ENCODE measurements at places on chromosomes 3 and 15. TPM values are rescaled to one million over a fixed set of nuclear protein-coding genes. Genes with fewer than 3 reads are reported as not detected.

DNA sequence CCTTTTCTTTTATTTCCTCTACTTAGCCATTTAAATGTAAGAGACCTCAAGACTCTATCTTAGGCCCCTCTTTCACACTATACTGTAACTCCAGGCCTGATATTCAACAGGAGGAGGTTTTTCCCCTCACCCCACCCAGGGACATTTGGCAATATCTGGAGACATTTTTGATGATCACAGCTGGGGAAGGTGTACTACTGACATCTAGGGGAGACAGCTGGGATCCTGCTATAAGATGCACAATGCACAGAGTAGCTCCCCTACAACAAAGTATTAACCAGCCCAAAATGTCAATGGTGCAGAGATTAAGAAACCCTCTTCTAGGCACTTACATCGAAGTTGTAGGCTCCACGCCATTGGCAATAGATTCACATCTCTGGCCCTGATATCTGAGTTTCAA, 517.5 kb upstream of the UBE2E2 start:
- H3K27me3 ChIP-seq, result no peaks in the 10 kb centered on the region
- H3K36me3 ChIP-seq, result no peaks in the 10 kb centered on the region
- DNase-seq, result no peak
- H3K4me1 ChIP-seq, result no peaks in the 10 kb centered on the region
- no peak overlapping the region for H3K27ac ChIP-seq

GRCh38 chr3:94513600-94513999, 450.7 kb downstream of the NSUN3 start:
- H3K4me1 ChIP-seq, result no peaks in the 10 kb centered on the region
- no peak overlapping the region for H3K4me3 ChIP-seq
- H3K27ac ChIP-seq, result no peak overlapping the region
- no peaks in the 10 kb centered on the region for H3K27me3 ChIP-seq
- no peak for DNase-seq
- no peaks in the 10 kb centered on the region for H3K36me3 ChIP-seq

Gene DNAJA4
- total RNA-seq, result 0.18 TPM

- H3K27me3 ChIP-seq, result peaks cover 65% of the 10 kb centered on the region
- no peaks in the 10 kb centered on the region for H3K4me1 ChIP-seq
- no peak for DNase-seq
- H3K27ac ChIP-seq, result no peak overlapping the region
- no peaks in the 10 kb centered on the region for H3K36me3 ChIP-seq
These were observed 221.8 kb downstream of the UACA start for GRCh38 chr15:70541511-70541910.

DNA sequence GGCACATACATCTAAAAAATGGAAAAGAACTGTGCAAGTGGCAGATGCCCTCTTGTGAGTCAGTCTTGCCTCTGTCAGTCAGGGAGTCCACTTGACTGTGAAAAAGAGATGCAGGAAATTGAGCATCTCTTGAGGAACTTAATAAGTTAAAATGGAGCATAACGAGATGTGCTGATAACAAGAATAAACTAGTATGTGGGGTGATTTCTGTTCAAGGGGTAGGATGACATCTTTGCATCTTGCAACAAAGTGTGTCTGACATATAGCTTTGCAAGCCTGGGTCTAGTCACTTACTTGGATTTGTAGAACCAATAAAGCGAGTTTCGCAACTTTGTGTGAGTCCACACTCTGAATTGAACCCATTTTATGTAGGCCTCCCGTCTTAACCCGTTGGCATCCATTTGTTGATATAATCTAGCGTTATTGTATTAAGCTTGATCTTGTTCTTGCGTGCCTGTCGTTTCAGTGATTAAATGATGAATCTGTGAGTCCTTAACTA, 2.2 kb downstream of the USP3 start:
- DNase-seq, result no peak
- H3K4me3 ChIP-seq, result no peak overlapping the region
- no peak overlapping the region for H3K27ac ChIP-seq
- no peaks in the 10 kb centered on the region for H3K36me3 ChIP-seq
- H3K4me1 ChIP-seq, result peaks cover 21% of the 10 kb centered on the region

- no peak for DNase-seq
- peaks cover 12% of the 10 kb centered on the region for H3K4me1 ChIP-seq
- H3K36me3 ChIP-seq, result peaks cover 2% of the 10 kb centered on the region
- no peaks in the 10 kb centered on the region for H3K27me3 ChIP-seq
- peak overlapping the region; percentile 4 for H3K27ac ChIP-seq
These were observed 3.8 kb downstream of the ZNF592 start for GRCh38 chr15:84752195-84752594.

DNA sequence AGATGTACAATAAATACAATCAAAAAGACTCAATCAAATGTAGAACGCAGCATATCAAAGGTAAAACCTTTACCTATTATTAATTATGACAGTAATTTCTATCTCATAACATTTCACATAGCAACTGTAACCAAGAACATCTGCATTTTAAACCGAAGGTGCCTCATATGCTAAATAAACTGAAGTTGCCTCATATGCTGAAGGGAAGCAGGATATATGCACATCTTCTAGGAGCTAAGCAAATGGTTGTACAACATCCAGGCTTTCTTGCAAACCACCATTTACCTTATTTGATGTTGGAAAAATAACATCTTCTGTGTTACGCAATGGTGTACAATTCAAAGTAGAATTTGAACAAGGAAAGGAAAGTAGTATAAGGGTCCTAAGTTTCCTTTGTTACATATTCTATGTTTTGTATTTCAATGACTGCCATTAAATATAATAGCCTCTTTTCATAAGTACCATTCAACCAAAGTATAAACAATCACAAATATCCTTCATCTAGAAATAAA, 145.9 kb downstream of the SATB1 start:
- H3K27ac ChIP-seq, result no peak overlapping the region
- no peak for DNase-seq
- H3K36me3 ChIP-seq, result no peaks in the 10 kb centered on the region

Gene IGDCC3
- under 0.01 TPM for total RNA-seq

GRCh38 chr3:14175383-14176037, 2.9 kb downstream of the XPC start:
- H3K36me3 ChIP-seq, result peaks cover 17% of the 10 kb centered on the region
- H3K4me1 ChIP-seq, result peaks cover 7% of the 10 kb centered on the region
- DNase-seq, result peak; percentile 25
- no peaks in the 10 kb centered on the region for H3K27me3 ChIP-seq
- no peak overlapping the region for H3K27ac ChIP-seq

DNA sequence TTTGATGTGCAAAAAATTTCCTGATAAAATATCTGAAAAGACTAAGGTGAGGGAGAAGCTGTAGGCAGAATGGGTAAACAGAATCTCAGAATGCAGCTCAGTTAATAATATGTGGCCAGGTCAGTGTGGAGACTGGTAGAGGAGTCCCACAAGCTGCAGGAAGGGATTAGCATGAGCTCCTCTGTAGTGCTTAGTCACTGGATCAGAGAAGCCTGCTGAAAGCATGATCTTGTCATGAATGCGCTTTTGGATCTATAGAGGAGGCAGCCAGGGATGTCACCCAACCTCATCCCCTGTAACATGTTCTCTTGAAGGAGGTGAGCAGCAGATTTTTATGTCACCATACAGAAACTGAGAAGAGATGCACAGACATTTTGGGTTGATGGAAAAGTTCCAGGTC, 1035.3 kb upstream of the GBE1 start:
- H3K27ac ChIP-seq, result no peak overlapping the region
- H3K36me3 ChIP-seq, result no peaks in the 10 kb centered on the region
- no peak for DNase-seq

GRCh38 chr15:98296653-98297052, 336.1 kb downstream of the ARRDC4 start:
- H3K27ac ChIP-seq, result no peak overlapping the region
- H3K27me3 ChIP-seq, result no peaks in the 10 kb centered on the region

DNA sequence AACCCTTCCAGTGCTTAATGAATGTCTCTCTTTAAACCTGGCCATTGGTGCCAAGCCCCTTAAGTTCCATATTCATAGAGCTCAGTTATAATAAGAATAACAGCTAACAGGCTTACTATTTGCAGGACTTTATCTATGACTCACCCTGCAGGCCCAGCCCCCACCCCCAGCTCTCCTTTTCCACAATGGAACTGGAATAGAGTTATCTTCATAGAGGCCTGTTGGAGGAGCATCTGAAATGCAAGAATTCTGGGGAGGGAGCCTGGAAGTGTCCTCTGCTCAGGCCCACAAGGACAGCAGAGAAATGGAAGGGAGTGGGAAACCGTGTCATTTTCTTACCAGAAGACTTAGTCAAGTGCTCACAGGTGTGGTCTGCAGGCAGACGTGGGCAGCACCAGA, 52.8 kb downstream of the SEMA5B start:
- H3K27me3 ChIP-seq, result peaks cover 35% of the 10 kb centered on the region
- H3K4me3 ChIP-seq, result no peak overlapping the region
- H3K27ac ChIP-seq, result no peak overlapping the region
- peaks cover 22% of the 10 kb centered on the region for H3K4me1 ChIP-seq

Gene VPS13C
- 32.8 TPM for total RNA-seq

Gene MRAS
- total RNA-seq, result 59.3 TPM

DNA sequence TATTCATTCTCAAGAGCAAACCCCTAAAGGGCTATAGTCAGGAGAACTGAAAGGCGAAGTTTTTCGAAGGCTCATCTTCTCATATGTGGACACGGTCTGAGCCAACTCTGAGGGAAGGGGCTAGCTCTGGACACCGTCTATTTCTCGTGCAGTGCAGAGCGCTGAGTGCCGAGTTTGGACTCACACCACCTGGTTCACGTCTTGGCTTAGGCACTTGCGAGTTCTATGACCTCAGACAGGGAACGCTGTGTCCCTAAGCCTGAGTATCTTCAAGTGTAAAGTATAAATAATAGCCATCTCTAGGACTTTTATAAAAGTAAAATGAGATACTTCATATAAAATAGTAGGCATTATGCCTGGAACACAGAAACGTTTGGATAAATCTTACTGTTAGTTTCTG, 223.7 kb downstream of the FMN1 start:
- no peak for DNase-seq
- peak overlapping the region; percentile 43 for H3K27ac ChIP-seq
- H3K36me3 ChIP-seq, result peaks cover 9% of the 10 kb centered on the region
- H3K4me1 ChIP-seq, result peaks cover 20% of the 10 kb centered on the region
- H3K27me3 ChIP-seq, result no peaks in the 10 kb centered on the region

- H3K36me3 ChIP-seq, result no peaks in the 10 kb centered on the region
- H3K4me1 ChIP-seq, result peaks cover 3% of the 10 kb centered on the region
- H3K4me3 ChIP-seq, result no peak overlapping the region
- no peaks in the 10 kb centered on the region for H3K27me3 ChIP-seq
These were observed 84.8 kb upstream of the MLF1 start for GRCh38 chr3:158486200-158486599.

DNA sequence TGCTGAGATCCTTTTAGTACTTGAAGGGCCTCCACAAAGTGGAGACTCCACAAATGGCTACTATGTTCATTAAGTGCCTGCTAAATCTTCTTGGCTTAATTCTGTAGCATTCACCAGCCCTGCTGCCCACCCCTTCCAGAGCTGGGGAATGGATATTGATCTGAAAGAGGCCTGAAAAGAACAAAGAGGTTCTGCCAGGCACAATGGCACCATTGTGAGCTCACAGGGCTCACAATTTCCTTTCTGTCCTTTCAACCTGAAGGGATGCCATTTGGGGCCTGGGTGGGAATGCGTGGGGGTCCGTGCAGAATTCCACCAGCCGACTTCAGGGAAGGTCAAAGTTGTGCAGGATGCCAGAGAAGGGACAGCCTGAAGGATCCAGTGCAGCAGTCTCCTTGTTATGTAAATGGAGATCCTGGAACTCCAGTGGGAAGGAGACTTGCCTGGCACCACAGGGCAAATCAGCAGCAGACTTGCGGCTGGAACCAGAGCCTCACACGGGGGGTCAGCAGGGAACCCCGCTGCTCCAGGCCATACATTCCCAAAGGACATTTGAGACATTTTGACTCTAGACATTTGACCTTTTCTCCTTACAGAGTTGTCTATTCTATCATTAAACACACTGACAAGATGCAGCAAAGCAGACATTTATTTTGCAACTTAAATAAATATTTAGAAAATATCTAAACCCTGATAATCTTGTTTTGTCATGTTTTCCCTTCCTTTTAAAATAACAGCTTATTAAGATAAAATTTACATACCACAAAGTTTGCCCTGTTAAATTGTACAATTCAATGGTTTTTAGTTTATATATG, 21.5 kb upstream of the MORF4L1 start:
- no peaks in the 10 kb centered on the region for H3K36me3 ChIP-seq
- no peak for DNase-seq
- H3K27me3 ChIP-seq, result no peaks in the 10 kb centered on the region
- H3K27ac ChIP-seq, result peak overlapping the region; percentile 64
- H3K4me1 ChIP-seq, result peaks cover 17% of the 10 kb centered on the region
- H3K4me3 ChIP-seq, result no peak overlapping the region

DNA sequence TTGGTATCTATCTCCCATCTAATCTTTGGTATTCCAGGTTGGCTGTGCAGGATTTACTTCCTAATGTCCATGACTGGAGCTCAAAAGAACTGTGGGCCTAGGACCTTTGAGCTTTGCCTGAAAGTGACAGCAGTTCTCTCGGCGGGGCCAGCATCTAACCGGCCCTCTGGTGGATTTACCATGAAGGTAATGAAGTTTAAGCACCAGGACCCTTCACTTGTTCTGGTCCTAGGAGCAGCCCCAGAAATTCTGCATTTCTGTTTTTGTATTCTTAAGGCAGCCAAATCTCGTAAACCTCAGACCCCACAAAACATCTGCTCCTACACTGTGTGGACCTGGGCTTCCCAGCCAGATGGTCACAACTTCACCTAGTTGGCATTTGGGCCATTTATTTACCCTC, 13.0 kb downstream of the CALML4 start:
- DNase-seq, result no peak
- no peak overlapping the region for H3K27ac ChIP-seq
- peaks cover 7% of the 10 kb centered on the region for H3K4me1 ChIP-seq
- peaks cover 11% of the 10 kb centered on the region for H3K36me3 ChIP-seq
- no peaks in the 10 kb centered on the region for H3K27me3 ChIP-seq

Gene ZNF860
- 0.56 TPM for total RNA-seq

DNA sequence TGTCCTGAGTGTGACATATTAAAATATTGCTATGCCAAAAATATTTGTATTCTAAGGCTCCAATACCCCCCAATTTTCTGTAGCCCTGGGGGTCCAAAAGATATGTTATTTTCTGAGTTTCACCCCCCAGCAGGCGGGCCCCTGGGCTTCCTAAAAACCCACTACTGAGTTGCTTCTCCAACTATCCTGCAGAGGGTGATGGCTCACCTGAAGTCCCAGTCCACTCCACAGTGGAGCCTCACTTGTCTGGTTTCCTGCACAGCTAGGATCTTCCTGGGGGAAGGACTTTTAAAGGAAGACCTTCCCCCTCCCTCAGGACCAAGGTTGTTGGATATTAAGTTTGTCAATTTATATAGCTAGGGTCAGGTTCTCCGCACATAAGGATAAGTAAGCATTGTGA, 1181.4 kb downstream of the ROBO2 start:
- H3K4me3 ChIP-seq, result no peak overlapping the region
- H3K27ac ChIP-seq, result no peak overlapping the region
- H3K36me3 ChIP-seq, result no peaks in the 10 kb centered on the region

Data from IMR-90 (cell line).